ENCODE measurements at places on chromosomes 1 and 21.
A peak's percentile ranks its signal among the peaks of the same experiment; 100 is the strongest.

DNA sequence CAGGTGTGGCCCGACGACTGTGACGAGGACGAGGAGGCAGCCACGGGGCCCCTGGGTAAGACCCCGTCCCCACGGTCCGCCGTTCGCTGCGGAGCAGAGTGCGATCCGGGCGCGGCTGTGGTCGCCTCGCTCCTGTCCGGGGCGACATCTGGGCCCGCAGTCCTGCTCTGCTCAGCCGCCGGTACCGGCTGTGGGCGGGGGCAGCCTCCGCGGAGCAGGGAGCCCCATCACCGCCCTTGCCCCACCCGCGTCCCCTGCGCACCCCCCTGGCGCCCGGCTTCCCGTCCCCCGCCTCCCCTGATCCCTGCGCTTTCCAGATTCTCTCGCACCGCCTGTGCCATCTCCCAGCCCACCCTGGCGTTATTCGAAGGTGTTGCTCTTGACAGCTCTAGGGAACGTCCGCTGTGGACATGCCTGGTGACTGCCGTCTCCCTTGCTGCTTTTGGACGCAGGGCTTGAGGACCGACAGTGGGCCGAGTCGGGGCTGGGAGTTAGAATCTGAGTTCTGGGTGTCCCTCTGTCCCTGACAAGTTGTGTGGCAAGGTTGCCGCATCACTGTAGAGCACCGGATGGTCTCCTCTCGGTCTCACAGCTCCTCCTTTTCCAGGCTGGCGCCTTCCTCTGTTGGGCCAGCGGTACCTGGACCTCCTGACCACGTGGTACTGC, 596 bp downstream of the TOR3A start:
- peak; percentile 4 for DNase-seq

DNA sequence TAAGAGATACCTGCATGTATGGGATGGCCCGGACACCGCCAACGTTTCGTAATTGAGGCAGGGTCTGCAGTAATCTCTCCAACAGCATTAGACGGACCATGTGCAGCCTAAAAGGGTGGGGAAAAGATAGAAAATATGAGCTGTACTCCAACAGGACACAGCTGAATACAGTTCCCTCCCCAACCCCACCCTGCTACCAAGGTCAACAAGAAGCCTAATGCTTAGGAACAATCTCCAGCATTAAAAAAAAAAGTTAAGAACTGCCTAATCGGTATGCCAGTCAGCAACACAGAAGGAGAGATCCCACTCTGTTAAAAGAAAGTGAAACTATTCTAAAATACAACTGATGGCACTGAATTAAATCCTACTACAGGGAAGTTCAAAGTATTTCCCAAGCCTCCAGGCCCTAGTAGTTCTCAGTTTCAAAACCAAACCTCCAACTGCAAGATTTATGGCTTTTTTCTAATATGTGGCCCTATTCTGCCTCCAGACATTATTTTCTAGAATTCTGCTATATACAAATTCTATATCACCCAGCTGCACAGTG, 81.0 kb downstream of the UBR4 start:
- DNase-seq, result no peak

DNA sequence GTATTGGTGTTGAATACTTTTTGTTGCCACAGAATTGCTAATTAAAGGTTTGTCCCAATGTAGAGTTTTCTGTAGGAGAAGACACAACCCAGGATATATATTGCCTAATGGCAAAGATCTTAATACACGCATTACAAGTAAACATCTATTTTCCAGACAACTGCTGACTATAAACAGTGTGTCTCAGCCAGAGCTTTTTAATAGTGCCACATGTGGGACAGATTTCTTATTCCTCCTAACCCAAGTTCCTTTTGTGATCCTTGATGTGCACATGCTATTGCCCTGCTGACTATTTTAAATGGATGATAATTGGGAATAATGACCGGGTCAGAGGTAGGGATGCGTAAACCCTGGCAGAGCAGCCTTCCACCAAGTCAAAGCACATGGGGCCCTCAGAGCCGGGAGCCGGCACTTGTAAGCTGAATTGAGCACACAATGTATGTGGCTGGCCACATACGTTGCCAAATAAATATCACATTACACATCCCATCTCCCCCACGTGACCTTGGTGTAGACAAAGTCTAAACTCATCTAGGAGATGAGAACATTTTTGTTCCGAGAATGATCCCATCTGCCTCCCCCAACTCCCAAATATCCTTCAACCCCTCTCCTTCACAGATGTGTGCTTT, 209.8 kb upstream of the NFIA start:
- no peak for DNase-seq

DNA sequence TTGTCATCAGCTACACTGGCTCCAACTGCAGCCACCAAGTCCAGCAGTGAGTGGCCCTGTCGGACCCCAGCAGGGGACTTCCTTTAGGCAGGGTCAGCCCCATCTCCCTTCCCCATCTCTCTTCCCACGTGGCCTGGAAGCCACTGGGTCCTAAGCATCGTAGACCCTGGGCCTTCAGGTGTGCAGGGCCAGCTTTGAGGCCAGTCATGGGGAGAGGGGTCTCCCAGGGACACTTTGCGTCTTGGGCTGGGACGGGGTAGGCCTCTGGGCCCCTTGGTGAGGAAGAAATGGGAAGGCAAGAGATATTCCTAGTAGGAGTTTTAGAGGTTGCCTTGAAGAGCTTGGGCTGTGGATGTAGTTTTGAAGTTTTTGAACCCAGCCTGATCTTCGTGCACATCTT, 12.1 kb upstream of the MIIP start:
- DNase-seq, result no peak

GRCh38 chr1:3312310-3312897, 142.1 kb upstream of the ARHGEF16 start:
- no peak for DNase-seq

- DNase-seq, result no peak
Observed at GRCh38 chr1:160401487-160401805, 1.1 kb downstream of the VANGL2 start.

- DNase-seq, result peak; percentile 22
Observed at GRCh38 chr21:46304955-46305354, 18.7 kb downstream of the C21orf58 start.

DNA sequence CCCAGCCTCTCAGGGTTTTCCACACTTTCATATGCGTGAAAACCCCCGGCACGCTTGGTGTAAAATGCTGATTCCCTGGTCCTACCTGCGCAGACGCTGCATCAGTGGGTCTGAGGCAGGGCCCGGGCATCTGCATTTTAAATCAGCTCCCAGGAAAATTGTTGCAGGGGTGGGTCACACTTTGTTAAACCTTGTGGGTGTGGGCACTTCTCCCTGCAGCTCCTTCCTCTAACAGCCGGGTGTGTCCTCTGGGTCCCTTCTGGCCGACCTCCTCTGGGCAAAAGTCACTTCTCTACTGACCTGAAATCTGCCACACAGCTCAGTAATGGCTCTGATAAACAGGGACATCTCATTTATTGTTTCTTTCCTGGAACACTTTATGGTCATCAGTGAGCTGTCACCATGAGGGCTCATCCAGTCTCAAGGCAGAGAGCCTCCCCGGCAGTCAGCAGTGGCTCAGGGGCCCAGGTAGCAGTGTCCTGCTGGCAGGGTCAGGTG, 52.8 kb upstream of the TMPRSS2 start:
- DNase-seq, result no peak

DNA sequence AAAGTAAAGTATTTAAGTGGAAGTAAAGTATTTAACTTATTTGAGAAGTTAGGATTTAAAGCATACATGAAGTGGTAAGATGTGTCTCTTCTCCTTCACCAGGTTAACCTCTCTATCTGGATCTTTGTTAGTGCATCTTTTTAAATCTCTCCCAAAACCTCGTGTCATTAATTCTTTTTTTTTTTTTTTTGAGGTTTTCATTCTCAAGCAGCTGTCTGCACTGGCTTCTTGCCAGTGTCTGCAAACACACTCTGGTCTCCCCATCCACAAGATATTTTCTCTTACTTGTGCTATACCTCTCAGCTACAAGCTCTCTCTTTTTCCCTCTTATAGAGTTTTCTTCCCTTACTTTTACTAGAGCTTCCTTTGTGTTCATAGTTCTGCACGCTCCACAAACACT, 49.0 kb downstream of the CLDN17 start:
- DNase-seq, result no peak

DNA sequence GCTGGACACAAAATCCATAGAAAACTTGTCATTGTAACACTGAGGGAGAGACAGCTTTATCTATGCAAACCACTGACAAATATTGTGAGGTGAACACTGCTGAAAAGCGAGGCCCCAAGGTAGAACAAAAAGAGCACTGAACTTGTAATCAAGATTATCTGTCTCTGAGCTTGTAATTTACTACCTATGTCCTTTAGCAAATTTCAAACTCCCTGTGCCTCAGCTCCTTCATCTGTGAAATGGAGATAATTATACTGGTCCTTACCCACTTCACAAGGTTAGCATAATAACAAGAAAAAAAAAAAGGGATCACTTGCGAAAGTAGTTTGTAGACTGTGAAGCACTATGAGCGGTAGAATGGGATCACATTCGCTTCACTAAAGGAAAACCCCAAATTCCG, 4.9 kb upstream of the NUCKS1 start:
- DNase-seq, result no peak

- DNase-seq, result no peak
Observed at GRCh38 chr1:154404511-154404931, 622 bp upstream of the IL6R start.

- DNase-seq, result no peak
Observed at GRCh38 chr1:3785045-3785444, 11.3 kb downstream of the LRRC47 start.

DNA sequence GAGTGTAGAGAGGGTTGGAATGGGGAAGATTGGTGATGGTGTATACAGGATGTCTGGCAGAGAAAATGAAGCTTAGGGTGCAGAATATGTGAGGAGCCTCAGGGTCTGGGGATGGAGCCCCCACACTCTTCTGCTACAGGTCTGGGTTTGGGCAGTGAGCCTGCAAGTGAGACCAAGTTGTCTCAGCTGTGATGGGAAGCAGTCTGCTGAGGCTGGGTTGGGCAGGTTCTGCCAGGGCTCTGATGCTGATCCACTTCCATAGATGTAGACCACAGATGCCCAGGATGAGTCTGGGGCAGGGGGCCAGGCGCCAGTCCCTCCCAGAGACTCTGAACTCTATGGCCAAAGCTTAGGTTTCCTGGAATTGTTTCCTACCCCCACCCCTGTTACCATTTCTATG, 516.9 kb downstream of the PTPRU start:
- no peak for DNase-seq

DNA sequence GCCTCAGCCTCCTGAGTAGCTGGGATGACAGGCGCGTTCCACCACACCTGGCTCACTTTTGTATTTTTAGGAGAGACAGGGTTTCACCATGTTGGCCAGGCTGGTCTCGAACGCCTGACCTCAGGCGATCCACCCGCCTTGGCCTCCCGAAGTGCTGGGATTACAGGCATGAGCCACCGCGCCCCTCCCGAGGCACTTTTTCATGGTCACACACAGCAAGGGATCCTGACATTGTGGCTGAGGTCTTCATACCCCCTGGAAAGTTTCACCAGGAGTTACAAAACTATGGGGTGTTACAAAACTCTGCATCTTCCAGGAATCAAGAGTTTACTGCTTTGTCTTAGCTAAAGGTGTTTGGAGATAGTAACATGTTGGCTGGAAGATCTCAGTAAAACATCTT, 234.3 kb upstream of the TMEM51 start:
- no peak for DNase-seq

GRCh38 chr1:219963432-219963831, 35.1 kb upstream of the SLC30A10 start:
- no peak for DNase-seq

- no peak for DNase-seq
Observed at GRCh38 chr1:8458607-8459006, 140.7 kb downstream of the SLC45A1 start.

GRCh38 chr1:35932941-35933340, 2.0 kb downstream of the AGO3 start:
- no peak for DNase-seq

DNA sequence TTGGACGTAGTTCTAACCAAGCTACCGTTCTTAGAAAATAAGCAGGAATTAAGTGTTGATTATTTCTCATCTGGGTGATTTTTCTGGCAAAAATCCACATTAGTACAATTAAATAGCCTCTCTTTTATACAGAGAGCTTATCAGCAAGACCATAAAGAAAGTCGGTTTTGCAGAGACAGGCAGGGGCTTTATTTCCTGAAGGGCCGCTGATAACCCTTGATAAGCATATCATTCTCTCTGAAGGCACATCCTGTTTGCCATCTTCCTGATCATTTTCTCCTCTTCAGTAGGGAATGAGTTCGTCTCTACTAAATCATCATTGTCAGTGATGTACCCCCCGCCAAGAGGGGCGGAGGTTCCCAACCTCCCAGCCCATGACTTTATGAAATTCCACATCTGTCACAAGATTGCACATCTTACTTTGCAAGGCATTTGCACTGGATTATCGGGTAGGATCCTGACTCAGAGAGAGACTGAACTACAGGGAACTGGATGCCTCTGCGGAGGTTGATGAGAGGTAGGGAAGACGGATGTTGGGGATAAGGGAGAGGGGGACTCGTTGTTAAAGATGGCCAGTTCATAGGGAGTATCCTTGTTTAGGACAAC, 115.7 kb downstream of the KCNJ6 start:
- no peak for DNase-seq

DNA sequence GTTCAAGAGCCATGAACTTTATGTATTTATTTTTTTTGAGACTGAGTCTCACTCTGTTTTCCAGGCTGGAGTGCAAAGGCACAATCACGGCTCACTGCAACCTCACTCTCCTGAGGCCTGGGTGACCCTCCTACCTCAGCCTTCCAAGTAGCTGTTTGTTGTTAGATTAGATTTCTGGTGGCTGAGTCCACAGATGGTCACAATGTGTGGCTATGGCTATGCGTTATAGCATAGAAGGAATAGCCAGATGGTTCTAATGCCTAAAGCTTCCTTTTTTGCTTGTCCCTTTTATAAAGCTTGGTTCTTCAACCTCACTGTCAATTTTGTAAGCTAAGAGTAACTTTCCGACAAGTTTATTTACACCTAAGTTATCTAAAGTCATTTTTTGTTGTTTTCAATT, 62.3 kb upstream of the FMN2 start:
- no peak for DNase-seq

GRCh38 chr1:36258960-36259344, 34.7 kb downstream of the THRAP3 start:
- DNase-seq, result no peak

DNA sequence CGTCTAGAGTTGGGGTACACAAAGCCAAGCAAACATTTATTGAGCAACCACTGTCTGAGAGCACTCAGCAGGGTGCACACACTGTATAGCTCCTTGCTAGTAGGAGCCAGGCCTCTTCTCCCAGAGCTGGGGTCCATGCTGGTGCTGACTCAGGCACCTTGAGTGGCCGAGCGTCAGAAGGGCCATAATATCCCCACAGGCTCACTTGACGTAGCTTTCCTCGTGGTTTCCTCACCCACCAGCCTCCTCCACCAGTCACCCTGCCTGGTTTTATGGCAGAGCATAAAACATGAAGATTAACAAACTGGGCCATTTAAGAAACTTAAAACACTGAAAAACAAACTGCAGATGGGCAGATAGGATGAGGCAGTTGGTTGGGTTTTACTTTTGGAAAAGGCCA, 361.5 kb downstream of the HHAT start:
- no peak for DNase-seq

GRCh38 chr1:198558402-198558801, 17.9 kb upstream of the ATP6V1G3 start:
- no peak for DNase-seq

Measured in trophoblast cell (in vitro differentiated cells and primary cell).